ENCODE measurements at places on chromosomes 12 and 14.

DNA sequence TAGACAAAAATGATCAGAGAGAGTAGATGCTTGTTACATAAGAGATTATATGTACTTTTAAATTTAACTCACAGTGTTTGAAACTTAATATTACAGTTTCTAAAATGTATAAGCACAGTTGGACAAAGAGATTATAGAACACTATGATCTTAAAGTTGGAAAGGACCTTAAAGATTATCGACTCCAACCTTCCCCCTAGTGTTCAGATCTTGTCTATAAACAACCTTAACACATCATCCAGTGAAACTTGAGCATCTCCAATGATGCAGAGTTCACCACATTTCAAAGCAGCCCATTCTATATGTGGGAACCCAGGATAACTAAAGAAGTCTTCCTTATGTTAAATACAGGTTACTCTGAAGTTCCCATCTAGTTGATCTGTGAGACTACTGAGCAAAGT is 480.8 kb downstream of the RMST start:
- no peak for DNase-seq

DNA sequence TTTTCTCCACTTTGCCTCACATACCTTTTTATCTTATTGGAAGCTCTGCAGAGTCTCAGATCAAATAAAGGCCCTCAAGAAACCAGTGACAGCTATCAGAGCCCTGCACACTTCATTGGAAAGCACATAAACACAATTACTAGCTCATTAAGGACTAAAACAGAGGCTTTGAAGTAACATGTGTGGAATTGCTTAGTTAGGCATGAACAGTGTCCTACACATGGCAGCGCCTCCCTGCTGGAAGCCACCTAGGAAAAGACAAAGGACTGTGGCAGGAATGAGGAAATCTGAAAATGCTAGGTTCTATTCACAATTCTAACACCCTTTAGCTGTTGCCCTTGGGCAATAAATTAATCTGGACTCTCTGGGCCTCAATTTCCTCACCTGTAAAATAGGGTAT is 89.4 kb downstream of the SUDS3 start:
- DNase-seq: no peak

- peak; percentile 81 for DNase-seq
These were observed 4.7 kb downstream of the LTB4R start for GRCh38 chr14:24315807-24316596.

GRCh38 chr12:97968641-97969197 is 506.1 kb downstream of the RMST start:
- DNase-seq: no peak

DNA sequence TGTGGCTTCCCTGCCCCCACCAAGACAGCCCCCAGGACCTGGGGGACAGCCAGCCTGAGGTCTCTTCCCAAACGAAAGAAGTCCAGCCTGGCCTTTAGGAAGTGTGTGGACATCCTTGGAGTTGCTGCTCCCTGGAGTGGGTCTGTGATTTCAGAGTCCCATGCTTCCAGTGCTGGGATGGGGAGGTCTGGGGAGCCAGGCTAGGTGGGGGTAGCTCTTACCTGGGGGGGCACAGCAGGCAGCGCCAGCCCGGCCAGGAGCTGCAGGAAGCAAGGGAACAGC is 509 bp downstream of the PGF start:
- DNase-seq: no peak

DNA sequence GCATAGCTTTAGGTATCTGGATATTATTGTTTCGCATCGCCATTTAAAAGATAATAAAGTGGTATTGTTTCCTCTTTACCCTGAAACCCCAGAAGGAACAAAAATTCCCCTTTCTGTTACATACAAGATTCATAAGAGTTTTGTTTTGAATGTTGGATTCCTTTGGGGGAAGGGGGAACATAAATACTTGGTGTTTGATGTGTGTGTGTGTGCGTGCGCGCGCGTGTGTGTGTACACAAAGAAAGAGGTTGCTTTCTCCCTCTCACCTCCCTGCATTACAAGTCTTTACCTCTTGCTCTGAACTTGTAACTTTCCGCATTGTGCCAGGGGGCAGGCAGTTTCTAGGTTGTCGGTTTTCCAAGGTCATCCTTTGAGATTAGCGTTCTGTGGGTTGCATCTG is 76.4 kb downstream of the GPATCH2L start:
- no peak for DNase-seq

DNA sequence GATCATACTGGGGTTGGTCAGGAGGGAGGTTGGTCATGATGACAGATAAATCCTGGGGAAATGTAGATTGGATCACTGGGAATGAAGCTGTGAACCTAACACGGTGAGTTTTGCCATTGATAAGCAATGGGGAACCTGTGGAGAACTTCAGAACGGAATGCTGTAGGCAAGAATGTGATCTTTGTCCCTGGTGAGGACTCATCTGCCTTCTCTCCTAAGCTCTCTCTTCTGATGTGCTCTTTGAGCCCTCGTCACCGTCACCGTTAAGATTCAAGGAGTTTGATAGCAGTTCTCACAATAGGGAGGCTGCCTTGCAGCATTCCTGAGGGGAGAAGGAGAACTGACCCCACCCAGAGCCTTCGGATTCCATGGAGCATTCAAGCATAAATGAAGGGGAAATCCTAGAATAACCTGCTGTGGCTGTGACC is 217.6 kb downstream of the ANO6 start:
- DNase-seq: no peak

DNA sequence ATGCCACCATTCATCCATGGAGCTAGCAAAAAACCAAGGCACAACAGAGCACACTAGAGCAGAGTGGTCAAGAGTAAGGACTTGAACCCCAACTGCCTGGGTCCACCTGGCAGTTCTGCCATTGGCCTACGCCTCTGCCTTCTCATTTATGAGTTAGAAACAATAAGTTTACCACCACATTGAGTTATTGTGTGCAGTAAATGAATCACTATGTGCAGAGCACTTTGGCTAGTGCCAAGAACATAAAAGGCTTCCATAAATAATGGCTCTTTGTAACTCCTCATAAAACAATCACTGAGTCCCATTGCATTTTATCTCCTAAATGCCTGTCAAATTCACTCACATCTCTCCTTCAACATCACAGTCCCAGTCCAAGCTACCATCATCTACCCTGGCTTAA is 86.3 kb downstream of the OTX2 start:
- no peak for DNase-seq

DNA sequence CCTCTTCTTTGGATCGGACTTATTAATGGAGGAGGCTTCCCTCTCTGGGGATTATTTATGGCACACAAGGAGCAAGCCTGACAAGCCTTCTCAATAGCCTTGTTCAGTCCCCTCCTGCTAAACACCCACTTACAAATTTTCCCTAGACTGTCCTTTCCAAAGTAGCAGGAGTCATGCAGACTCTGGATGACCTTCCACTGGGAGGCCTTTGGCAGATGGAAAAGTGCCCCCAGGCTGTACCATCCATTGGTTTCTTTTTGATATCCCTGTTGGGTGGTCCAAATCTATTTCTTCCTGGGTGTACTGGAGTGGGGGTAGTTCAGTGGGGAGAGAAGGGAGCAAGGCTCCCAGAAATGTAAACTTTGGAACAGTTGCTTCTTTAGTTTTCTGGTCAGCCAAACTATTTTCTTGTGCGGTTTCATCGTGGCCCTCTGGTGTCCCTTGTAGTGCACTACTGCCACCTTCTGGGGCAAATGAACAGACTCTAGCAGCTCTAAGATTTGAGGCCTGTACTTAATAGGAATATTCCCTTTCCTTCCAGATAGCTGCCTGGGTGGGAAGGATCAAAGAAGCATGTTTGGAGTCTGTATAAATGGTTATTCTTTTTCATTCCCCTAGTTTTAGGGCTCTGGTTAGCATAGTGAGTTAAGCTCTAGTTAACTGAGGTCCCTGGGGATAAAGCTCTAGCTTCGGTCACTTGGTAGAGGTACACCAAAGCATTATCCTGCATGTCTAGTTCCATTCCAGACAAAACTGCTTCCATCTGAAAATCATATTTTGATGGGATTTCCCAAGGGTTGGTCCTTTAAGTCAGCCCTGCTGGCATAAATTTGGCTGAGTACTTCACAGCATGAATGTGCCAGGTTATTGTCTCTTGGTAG is 409.5 kb downstream of the SLC6A15 start:
- DNase-seq: no peak

GRCh38 chr14:46198676-46199075 is 452.9 kb downstream of the RPL10L start:
- DNase-seq: no peak

GRCh38 chr14:53646925-53647324 is 309.7 kb downstream of the BMP4 start:
- DNase-seq: no peak

- DNase-seq: no peak
These were observed 2.2 kb downstream of the ZFP36L1 start for GRCh38 chr14:68790644-68791077.

- no peak for DNase-seq
These were observed 206.6 kb downstream of the MON2 start for GRCh38 chr12:62673028-62673815.

- DNase-seq: no peak
These were observed 31.5 kb downstream of the CFL2 start for GRCh38 chr14:34682787-34683321.

GRCh38 chr12:13146336-13146938 is 43.0 kb upstream of the GSG1 start:
- DNase-seq: no peak

GRCh38 chr14:106564058-106564643 is 1037.8 kb downstream of the TMEM121 start:
- DNase-seq: no peak

DNA sequence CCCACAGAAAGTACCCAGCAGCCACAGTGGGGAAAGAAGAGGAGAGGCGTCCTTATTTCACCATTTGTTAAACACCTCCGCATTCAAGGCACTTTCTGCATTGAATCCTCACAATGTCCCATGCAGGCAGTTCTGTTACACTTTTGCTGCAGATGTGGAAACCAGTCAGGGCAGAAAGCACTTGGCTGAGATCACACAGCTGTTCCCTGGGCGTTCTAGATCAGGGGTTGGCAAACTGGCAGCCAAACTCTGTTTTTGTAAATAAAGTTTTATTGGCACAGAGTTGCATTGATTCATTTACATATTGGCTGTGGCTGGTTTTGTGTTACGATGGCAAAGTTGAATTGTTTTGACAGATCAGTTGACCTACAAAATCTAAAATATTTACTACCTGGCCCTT is 20.1 kb downstream of the FOXN4 start:
- DNase-seq: peak; percentile 36

DNA sequence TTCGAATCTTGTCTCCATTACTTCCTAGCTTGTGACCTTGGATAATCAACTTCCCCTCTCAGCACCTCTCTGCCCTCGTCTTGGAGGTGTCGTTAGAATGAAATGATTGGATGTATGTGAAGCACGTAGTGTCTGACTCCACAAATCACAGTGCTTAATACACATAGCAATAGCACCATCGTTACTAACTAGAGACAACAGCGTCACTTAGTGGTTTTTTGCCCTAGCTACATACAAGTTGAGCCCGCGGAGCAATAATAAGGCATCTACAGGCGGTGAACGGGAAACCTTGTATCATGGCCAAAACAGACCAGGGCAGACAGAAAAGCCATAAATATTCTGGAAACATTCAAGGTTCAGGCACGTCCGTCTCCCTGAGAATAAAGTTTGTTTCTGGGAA is 154.9 kb downstream of the ASCL4 start:
- no peak for DNase-seq

DNA sequence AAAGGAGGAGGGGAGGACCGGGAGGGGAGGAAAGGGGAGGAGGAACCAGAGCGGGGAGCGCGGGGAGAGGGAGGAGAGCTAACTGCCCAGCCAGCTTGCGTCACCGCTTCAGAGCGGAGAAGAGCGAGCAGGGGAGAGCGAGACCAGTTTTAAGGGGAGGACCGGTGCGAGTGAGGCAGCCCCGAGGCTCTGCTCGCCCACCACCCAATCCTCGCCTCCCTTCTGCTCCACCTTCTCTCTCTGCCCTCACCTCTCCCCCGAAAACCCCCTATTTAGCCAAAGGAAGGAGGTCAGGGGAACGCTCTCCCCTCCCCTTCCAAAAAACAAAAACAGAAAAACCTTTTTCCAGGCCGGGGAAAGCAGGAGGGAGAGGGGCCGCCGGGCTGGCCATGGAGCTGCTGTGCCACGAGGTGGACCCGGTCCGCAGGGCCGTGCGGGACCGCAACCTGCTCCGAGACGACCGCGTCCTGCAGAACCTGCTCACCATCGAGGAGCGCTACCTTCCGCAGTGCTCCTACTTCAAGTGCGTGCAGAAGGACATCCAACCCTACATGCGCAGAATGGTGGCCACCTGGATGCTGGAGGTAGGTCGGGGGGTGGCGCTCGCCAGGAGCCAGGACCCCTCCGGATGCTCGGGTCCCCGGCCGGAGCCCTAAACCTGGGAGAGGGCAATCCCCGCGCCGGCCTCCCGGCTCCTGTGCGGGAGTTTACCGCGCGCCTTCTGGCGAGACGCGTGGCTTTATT is at the start of gene CCND2:
TSS of gene CCND2 (plus strand) at position 111 of the 744 bp plus-strand sequence. CDS start at position 390, 279 bp downstream.
- peak; percentile 96 for DNase-seq

GRCh38 chr12:111275308-111275707 is 93.6 kb downstream of the PHETA1 start:
- DNase-seq: no peak

GRCh38 chr12:47941475-47941780 is 22.0 kb upstream of the TMEM106C start:
- DNase-seq: no peak

DNA sequence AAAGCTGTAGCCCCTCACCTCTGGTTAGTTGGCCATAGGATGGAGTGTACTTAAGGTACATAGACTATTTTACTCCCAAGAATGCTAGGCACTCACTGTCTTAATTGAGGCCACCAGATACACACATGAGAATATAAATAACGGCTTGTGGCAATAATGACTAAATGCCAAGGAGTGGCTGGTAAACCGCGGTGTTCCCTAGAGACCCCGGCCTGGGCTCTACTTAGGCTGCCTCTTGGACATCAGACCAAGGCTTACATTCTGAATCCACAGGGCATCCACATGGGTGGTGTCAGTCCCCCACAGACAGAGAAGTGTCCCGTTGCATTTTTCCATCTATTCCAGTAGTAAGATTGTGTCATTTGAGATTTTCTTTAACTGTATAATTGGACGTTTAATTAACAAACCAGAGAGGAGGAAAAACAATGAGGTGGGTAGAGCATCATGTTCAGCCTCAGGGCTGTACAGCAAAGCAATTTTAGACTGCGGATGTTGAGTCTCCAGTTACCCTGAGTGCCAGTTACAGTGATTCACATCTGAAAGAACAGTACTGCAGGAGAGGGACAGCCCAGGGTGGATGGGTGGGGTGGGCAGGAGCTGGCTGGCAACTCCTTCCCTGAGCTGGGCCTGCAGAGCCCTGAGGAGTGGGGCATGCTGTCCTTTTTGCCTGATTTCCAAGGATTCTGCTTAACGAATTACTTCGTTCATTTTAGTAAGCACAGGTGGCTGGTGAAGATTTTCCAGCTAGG is 20.5 kb downstream of the CKB start:
- DNase-seq: peak; percentile 20

GRCh38 chr12:66716522-66716921 is 37.6 kb upstream of the GRIP1 start:
- DNase-seq: no peak

GRCh38 chr14:101480747-101481530 is 80.4 kb upstream of the DIO3 start:
- DNase-seq: no peak

Data from aorta (tissue), 5 donors.